Natural killer cell (primary cell): ENCODE measurements at places on chromosomes 6 and 20.

DNA sequence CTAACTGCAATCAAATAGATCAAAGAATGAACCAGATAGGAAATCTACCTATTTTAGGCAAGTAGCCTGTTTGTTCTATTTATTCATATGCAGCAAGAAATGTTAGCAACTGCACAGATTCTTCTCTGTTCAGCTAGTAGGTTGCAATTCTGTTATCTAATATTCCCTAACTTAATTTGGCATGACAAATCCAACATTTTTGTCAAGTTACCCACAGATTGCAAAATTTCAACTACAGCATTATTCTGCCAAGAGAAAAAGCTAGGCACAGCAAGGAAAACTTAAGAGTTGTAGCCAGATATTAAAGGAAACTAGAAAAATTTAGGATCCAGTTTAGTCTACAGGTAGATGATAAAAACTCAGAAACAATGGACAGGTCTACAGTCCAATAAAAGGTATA, 104.4 kb upstream of the SYNCRIP start:
- DNase-seq: no peak

- peak; percentile 92 for DNase-seq
These were observed 122.2 kb downstream of the FYN start for GRCh38 chr6:111750753-111751673.

DNA sequence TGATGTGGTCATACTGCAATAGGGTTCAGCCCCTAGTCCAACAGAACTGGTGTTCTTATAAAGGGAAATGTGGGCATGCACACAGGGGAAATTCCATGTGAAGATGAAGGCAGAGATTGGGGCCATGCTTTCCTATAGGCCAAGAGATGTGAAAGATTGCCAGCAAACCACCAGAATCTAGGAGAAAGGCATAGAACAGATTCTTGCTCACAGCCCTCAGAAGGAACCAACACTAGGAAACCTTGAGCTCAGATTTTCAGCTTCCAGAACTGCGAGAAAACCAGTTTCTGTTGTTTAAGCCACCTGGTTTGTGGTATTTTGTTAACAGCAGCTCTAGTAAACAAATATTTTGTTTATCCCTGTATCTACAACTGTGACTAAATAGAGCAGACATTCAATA, 197.6 kb upstream of the CITED2 start:
- DNase-seq: no peak

DNA sequence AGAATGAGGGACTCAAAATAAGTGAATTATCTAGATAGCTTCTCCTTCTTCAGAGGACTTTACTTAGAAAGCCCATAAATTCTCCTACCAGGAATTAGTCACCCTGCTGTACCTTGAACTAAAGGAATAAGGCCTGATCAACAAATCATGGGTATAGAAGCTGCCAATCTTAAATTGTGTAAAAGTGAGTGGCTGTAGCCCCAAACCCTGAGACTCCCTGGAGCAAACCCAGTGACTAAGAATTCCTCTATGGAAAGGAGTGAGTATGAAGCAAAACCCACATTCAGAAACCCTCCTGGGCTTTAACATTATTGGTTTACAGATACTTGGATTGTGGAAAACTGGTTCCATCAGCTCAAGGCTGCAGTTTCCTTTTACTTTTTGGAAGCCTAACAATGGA, 285.8 kb upstream of the TBX18 start:
- DNase-seq: no peak

- no peak for DNase-seq
These were observed 81.8 kb upstream of the EYA4 start for GRCh38 chr6:133159255-133159795.

DNA sequence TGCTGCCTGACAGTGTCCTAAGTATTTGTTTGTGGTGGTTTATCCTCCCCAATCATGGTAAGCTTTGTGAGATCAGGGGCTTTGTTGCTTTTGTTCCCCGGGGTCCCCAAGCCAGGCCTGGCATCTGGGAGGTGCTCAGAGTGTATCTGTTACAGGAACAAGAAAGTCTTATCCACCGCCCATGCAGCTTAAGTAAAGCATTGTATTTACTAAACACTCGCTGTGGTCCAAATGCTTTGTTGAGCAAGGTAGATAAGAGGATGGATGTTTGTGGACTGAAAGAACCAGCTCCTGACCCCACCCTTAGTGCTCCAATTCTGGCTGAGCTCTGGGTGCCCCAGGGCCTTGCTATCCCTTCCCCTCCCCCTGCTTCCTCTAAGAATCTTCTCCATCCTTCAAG, 19.8 kb upstream of the TFAP2C start:
- no peak for DNase-seq

- no peak for DNase-seq
These were observed 32.2 kb upstream of the ASXL1 start for GRCh38 chr20:32325706-32326503.

- no peak for DNase-seq
These were observed 79.0 kb downstream of the NRSN1 start for GRCh38 chr6:24205020-24205492.

DNA sequence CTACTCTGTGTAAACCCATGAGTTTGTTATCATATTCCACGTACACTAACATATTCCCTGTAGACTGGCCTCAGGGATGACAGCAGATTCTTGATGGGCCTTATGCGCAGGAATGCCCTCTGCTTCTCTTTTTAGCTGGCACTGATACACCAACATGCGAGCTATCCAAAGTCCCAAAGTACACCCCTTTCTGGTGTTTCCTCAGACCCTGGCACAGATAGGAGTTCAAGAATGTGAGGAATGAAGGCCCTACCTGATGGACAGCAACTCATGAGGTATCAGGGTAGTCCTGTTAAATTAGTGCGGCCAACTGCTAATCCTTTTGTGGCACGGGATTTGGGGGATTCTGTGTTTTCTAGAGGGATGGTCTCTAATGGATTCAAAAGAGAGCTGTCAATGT, 93.0 kb downstream of the BACH2 start:
- no peak for DNase-seq

DNA sequence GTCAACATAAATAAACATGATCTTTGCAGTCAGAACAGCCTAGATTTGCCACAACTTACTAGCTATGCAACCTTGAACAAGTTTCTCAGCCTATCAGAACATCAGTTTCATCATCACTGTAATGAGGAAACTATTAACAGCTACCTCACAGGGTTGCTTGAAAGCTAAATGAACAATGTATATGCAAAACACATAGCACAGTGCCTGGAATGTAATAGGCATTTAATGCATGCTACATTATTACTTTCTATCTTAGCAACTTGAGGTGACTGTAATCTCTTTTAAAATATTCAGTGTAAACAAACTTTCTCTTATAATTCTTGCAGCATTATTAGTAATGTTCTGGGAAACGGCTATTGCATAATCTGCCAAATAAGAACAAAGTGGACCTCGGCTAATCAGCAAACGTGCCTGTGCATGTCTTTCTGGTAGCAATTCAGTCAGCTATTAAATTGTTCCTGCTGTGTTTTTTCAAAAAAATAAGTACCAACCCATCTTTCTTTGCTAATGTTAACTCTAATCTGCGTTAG, 61.5 kb downstream of the SYNE1 start:
- DNase-seq: no peak

DNA sequence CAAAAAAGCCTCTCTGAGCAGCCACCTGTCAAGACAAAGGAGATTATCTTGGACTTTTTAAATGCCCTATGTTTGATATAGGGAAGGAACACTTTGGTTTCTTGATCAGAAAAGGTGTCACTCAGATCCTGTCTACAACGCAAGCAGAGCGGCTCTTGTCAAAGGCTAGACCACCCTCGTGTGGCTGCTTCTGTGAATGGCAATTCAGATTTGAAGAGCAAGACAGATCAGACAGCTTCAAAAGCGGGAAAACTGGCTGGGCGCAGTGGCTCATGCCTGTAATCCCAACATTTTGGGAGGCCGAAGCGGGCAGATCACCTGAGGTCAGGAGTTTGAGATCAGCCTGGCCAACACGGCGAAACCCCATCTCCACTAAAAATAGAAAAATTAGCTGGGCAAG, 10.1 kb upstream of the NXT1 start:
- DNase-seq: peak; percentile 53

- no peak for DNase-seq
These were observed 83.5 kb upstream of the SCAF8 start for GRCh38 chr6:154649721-154650120.

DNA sequence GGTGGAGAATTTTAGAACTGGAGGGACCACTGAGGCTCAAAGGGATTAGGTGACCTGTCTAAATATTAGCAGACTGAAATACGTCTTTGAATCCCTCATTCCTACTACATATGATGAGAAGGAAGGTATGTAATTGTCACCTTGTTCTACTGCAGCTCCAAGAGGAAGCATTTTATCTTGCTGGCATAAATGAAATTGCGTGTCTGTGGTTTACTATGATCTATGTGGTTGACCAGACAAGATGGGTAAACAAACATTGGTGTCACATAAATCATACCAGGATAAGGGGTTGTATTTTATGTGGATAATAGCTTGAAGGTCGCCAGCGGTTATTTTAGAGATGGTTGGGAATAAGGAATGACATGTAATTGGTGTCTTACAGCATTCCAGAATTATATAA, 78.2 kb downstream of the LAMA4 start:
- DNase-seq: no peak

GRCh38 chr6:80316686-80317231, 210.3 kb downstream of the BCKDHB start:
- DNase-seq: no peak

DNA sequence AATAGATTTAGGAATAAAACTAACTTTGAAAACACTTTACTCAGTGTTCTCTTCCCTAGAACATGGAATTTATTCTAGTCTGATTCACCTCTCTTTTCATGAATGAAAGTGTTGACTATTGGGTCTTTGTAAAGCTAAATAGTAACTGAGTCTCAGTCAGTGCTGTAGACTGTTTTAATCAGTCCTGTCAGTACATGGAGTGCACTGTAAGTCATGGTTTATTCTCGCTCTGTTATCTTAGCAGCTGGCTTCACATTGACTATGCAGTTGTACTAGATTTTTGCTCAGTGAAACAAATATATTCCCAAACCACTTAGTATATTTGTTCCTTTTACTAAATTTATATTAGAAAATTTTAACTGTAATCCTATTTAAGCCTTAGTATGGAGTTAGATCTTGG, 15.1 kb upstream of the ACAT2 start:
- no peak for DNase-seq

DNA sequence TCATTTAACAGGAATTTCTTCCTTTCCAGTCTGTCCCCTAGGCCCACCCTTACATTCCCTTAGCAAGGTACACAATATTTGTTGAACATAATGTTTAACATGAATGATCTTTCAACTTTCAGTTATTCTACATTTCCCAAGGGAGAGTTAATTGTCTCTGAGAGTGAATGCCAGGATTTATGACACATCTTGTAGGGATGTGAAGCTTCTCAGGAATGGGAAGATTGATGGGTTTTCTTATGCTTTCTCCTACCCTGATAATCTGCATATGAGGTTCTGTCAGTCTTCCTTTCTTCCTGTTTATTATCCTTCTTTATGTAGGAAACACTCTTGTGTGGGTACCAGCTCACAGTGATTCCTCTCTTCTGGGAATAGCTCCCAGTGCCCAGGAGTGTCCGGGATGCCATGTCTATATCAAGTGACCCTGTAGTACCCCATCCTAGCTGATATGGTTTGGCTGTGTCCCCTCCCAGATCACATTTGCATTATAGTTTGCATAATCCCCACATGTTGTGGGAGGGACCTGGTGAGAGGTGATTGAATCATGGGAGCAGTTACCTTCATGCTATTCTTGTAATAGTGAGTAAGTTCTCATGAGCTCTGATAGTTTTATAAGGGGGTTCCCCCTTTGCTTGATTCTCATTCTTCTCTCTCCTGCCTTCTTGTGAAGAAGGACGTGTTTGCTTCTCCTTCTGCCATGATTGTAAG, 7.1 kb upstream of the FYN start:
- DNase-seq: no peak

GRCh38 chr6:44386364-44386928, 1.1 kb upstream of the CDC5L start:
- no peak for DNase-seq

DNA sequence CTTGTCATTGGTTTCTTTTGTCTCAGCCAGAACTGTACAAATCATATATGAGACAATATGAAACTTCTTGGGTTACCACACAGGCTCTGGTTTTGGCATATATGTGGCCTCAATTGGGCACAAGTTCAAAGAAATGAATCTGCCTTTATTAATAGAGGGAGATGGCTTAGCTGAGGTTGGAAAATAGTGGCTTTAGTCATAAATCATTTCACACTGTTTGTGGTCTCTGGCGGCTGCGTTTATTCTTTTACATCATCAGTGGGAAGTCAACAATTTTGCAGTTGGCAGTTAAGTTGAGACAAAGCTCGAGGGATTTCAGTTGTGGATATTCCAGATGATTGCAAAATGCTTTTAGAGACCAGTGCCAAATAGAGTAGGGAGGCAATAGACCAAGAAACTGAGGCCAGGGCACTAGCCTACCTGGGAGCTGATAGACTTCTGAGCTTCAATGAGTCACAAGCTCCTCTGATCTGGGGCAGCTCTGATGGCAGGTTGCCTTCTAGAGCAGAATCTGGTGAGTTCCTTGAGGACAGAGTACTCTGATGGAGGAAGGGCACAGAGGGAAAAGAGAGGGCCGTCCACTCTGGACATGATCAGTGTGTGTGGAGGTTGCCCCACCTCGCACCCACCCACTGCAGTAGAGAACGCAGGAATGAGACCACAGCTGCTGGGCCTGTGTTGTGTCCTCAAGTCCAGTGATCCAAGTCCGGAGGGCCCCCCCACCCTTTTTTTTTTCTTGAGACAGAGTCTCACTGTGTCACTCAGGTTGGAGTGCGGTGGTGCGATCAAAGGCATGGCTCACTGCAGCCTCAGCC, 73.5 kb downstream of the ARMC2 start:
- no peak for DNase-seq

GRCh38 chr20:9508240-9508661, 6.1 kb upstream of the LAMP5 start:
- DNase-seq: no peak

GRCh38 chr20:32622585-32623468, 37.7 kb upstream of the NOL4L start:
- DNase-seq: no peak

- no peak for DNase-seq
These were observed 107.8 kb downstream of the DHX35 start for GRCh38 chr20:39069976-39070375.

DNA sequence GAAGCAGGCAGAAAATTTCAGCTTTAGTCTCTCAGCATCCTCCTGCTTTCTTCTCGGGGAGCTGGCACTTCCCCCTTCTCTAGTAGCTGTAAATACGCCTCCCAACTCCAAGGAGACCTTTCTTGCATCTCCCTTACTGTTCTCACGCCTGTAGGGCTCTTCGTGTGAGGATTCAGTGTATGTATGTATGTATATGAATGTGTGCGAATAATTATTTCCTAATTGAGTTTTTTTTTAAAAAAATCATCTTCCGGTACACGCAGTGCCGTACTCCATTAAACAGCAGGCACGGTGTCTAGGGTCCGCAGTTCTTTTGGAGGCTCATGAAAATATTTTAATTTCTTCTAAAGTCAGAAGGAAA, 85.4 kb downstream of the HFE start:
- DNase-seq: peak; percentile 30
